ENCODE measurements at places on chromosomes 7 and 10.

DNA sequence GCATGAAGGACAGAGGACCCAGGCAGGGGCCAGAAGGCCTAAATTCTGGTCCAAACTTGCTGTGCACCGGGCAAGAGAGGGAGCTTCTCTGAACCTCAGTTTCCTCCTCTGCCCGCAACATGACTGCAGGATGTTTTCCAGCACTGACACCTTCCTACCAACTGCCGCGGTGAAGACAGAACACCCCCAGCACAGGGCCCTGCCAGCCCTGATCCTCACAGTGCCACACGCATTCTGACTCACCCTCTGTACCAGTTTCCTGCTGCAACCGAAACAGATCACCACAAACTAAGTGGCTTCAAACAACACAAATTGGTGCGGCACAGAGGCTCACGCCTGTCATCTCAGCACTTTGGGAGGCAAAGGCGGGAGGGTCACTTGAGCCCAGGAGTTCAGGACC, 18.1 kb downstream of the MAD1L1 start:
- DNase-seq: no peak

DNA sequence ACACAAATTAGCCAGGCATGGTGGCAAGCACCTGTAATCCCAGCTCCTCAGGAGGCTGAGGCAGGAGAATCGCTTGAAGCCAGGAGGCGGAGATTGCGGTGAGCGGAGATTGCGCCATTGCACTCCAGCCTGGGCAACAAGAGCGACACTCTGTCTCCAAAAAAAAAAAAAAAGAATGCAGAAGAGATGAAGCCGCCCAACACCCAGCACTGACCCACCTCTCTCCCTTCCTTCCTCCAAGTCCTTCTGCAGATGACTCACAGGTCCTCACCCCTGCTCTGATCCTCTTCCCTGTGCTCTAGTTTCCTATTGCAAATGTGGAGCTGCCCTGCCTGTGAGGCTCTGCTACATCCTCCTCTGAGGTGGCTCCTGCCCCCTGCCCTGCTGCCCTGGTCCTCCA, 22.0 kb upstream of the OPALIN start:
- DNase-seq: no peak

- no peak for DNase-seq
Observed at GRCh38 chr7:29297194-29297890, 102.8 kb downstream of the CHN2 start.

DNA sequence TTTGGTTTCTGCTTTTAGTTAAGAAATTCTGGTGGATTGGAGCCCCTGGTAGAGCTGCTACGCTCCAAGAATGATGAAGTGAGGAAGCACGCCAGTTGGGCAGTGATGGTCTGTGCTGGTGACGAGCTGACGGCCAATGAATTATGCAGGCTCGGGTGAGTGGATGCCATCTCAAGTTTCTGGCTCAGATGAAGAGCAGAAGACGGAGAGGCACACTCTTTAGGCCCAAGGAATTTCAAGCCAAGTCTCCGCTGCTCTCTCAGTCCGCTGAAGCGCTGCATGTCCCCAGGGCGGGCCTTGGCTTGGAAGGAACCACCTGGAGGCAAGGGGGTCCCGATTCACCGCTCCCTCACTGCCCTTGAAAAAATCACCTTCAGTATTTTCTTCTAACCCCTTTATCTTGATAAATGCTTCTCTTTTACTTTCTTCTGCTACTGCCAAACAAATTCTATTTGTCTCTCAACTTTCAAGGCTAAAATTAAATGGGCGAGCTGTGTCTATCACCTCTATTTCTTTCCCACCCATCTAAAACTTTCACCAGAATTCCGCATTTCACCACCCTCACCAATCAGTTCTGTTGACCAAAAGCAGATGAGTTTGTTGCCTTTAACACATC, 74.2 kb downstream of the ARMC3 start:
- DNase-seq: no peak

- no peak for DNase-seq
Observed at GRCh38 chr10:86968994-86969355, 693 bp downstream of the ADIRF start.

DNA sequence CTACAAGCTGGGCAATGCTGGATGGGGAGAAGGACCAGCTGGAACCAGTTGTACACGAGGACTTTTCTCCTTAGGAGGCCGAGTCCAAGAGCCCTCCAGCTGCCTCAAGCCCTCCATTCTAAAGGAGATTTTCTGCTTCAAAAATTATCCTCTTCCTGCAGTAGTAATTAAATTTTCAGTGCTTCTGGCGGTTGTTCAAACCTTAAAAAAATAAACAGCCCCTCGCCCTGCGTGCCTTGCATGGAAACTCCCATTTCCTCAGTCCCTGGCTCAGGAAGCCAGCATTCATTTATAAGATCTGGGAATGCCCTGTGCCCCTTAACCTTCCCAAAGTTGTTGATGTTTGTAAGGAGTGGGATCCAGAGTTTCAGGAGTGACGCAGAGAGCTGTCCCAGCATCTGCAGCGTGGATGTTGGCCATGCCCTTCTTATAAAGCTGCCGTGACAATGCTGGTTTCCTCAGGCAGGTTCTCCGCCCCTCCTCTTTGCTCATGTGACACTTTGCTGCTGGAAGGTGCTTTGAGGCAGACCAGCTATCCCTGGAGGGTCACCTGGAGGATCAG, 24.0 kb upstream of the ACTR3B start:
- DNase-seq: peak; percentile 14

DNA sequence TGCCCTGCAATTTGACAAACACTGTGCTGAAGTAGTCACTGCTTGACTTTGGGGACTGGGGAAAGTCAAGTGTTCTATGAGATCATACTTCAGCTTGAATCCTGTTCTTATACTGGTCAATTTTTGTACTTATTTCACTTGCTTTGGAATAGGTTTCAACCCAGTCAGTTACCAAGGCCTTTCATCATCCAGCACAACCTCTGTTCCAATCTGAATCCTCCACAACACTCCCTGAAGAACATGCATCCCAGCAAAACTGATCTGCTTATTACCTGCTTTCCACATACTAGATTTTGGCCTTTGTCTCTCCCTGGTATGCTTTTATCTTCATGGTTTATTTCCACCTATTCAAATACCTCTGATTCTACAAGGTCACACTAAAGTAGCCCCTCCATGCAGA, 29.5 kb downstream of the DPY19L1 start:
- no peak for DNase-seq

DNA sequence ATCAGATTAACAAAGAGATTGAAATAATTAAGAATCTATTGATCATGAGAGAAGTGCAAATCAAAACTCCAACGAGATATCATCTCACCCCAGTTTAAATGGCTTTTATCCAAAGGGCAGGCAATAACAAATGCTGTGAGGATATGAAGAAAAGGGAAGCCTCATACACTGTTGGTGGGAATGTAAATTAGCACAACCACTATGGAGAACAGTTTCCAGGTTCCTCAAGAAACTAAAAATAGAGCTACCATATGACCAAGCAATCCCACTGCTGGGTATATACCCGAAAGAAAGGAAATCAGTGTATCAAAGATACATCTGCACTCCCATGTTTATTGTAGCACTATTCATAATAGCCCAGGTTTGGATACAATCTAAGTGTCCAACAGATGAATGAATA, 13.8 kb downstream of the FGL2 start:
- no peak for DNase-seq

- no peak for DNase-seq
Observed at GRCh38 chr7:116356333-116356965, 143.1 kb upstream of the CAV2 start.
